ENCODE measurements at places on chromosomes 4 and X. TPM values are rescaled to one million over a fixed set of nuclear protein-coding genes. Genes with fewer than 3 reads are reported as not detected.

DNA sequence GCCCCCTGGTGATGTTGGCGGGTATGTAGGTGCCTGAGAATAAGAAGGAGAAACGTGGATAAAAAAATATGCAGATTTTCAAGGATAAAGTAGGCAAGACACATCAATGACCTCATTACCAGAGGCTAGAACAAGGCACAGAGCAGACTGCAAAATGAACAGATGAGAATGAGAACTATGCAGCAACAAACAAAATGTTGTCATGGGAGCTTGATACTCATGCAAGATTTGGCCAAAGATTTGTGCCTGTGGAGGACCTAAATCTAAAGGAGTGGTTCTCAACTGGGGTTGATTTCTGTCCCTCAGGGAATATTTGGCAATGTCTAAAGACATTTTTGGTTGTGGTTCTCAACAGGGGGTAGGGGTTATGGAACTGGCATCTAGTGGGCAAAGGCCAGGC is 177.3 kb downstream of the FRMPD4 start:
- no peak for DNase-seq

DNA sequence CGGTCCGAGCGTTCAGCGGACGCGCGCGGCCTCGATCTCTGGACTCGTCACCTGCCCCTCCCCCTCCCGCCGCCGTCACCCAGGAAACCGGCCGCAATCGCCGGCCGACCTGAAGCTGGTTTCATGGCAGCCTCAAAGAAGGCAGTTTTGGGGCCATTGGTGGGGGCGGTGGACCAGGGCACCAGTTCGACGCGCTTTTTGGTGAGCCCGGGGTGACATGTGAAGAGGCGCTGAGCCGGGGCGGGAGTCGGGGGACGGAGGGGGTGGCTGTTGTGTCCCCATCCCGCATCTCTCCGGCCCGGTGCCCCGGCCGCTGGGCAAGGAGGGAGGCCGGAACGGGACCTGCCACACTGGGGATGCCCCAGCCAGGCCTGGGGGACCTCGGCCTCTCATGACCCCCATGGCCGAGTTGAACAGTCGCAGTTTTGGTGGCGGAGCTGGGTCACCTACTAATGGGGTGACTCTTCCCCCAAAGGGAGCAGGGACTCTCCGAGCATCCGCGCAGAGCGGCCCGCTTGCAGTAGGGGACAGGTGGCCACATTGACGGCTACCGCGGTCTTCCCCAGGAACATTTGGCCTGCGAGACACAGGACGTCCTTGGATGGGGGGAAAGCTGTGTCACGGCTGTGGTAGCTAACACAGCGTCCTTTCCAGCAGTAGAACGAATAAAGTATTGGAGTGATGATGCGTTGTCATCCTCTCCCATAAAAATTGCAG is at the start of gene GK:
TSS of gene GK (plus strand) at position 9 of the 717 bp plus-strand sequence. CDS start at position 124, 115 bp downstream.
- DNase-seq: no peak

DNA sequence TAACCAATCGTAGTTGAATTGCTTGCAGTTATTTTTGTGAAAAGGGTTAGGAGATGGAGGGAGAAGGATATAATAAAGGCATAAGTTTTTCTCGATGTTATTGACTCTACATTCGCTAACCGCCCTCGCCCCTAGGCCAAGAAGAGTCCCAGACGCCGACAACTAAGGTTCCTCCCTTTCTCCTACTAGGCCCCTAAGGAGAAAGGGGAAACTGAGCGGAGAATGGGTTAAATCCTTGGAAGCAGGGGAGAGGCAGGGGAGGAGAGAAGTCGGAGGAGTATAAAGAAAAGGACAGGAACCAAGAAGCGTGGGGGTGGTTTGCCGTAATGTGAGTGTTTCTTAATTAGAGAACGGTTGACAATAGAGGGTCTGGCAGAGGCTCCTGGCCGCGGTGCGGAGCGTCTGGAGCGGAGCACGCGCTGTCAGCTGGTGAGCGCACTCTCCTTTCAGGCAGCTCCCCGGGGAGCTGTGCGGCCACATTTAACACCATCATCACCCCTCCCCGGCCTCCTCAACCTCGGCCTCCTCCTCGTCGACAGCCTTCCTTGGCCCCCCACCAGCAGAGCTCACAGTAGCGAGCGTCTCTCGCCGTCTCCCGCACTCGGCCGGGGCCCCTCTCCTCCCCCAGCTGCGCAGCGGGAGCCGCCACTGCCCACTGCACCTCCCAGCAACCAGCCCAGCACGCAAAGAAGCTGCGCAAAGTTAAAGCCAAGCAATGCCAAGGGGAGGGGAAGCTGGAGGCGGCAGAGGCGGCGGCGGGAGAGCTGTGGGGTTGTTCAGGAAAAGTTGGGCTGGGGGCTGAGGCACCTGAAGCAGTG is 5.9 kb downstream of the ATOH1 start:
- no peak for DNase-seq

Gene TLR2
- 0.82 TPM for total RNA-seq

Gene CTAG1B
- not detected for total RNA-seq
